ENCODE measurements at places on chromosomes 2 and 18. TPM values are rescaled to one million over a fixed set of nuclear protein-coding genes. Genes with fewer than 3 reads are reported as not detected.

The CTNNA2 gene
- 291 TPM for total RNA-seq

The NT5C1B gene
- not detected for total RNA-seq

The ZNF142 gene
- total RNA-seq: 15.5 TPM

The IRS1 gene
- 10.8 TPM for total RNA-seq

The CASP8 gene
- 3.2 TPM for total RNA-seq

The USP34 gene
- total RNA-seq: 196 TPM

The TMEM182 gene
- 8.5 TPM for total RNA-seq

The CFC1 gene
- 9.2 TPM for total RNA-seq

The FAM124B gene
- total RNA-seq: 11.5 TPM

The IL36RN gene
- not detected for total RNA-seq

The IL1A gene
- total RNA-seq: 0.92 TPM

The SNORC gene
- 4.6 TPM for total RNA-seq

The TRABD2A gene
- 2.5 TPM for total RNA-seq

The PROM2 gene
- total RNA-seq: 2.1 TPM

The OSR1 gene
- 2.5 TPM for total RNA-seq
